ENCODE measurements at places on chromosomes 2 and 18. TPM values are rescaled to one million over a fixed set of nuclear protein-coding genes. Genes with fewer than 3 reads are reported as not detected.

NCKAP5 gene
- total RNA-seq = 0.46 TPM

DNA sequence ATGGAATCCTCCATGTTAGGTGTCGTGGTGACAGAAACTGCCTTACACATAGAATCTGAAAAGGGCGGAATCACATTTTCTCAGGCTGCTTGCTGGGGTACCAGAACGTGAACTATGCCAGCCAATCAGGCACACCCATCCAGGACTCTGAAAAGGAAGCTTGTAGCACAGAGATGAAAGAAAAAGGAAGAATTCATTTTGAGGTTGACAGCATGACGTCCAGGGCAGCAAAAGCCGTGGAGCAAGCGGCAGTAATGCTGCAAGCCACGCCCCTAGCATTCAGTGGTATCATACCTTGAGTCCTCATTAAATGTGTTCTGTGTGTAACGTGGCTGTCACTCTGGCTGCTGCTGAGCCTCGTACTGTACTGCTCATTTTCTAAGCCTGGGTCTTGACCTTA lies 304.0 kb downstream of the DYSF start:
- no peaks in the 10 kb centered on the region for H3K27me3 ChIP-seq
- H3K27ac ChIP-seq = no peak overlapping the region
- no peak overlapping the region for H3K4me3 ChIP-seq
- peaks cover 22% of the 10 kb centered on the region for H3K4me1 ChIP-seq

DNA sequence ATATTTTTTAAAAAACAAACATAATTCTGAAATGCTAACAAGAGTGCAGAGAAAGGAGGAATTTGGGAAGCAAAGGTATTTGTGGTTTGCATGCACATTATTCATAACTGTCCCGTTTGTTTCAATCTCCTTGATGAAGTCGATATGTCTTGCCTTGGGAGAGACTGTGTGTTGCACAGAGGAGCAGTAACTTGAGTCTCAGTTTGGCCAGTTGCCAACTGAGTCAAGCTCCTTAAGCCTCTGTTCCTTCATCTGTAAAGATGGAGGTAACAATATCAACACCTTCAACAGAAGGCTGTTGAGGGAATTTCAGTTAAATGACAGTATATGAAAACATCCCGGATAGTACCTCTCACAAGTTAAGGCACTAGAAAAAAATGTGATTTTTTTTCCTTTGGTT lies 226.2 kb downstream of the ASXL3 start:
- no peaks in the 10 kb centered on the region for H3K27me3 ChIP-seq
- H3K4me3 ChIP-seq = no peak overlapping the region
- H3K27ac ChIP-seq = no peak overlapping the region
- no peaks in the 10 kb centered on the region for H3K36me3 ChIP-seq

CRYBA2 gene
- total RNA-seq = not detected

DNA sequence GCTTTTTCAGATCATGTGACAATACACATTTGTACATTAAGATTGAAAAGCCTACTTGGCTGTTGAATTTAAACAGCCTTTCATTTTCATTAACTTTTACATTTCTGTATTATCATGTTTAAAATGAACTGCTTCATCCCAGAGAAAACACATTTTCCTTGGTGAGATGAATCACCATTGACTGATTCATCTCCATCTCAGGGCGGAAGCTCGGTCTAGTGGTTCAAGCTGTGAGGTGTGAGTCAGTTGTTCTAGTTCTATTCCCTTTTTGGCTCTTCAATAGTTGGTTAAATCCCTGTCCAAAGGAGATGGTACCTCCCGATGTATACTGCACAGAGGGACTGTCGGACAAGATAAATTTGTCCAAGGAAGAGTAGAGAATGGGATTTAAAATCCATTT lies 189.7 kb downstream of the ADCYAP1 start:
- H3K27me3 ChIP-seq = no peaks in the 10 kb centered on the region
- H3K4me1 ChIP-seq = peaks cover 6% of the 10 kb centered on the region
- no peak overlapping the region for H3K4me3 ChIP-seq

PER2 gene
- total RNA-seq = 5.7 TPM

All from osteocyte (in vitro differentiated cells).